ENCODE measurements at places on chromosomes 11 and 22.

- DNase-seq, result peak; percentile 51
Observed at GRCh38 chr11:10405865-10406592, 49.0 kb upstream of the AMPD3 start.

DNA sequence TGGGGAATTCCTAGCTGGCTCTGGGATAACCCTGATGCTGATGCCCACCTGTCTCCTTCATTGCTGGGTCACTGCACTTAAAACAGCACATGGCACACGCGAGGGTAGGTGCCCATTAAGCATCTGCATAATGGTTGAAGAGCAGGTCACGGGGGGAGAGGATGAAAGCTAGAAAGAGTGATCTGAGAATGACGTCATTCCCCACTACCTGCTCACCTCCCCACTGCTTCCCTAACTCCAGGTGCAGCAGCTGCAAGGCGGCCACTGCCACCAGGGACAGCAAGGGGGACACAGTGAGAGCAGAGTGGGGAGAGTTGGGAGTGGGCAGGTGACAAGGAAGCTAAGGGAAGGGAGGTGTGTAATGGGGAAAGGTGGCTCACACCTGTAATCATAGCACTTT, 27.0 kb downstream of the ADA2 start:
- no peak for DNase-seq

GRCh38 chr22:25839755-25840154, 97.8 kb downstream of the MYO18B start:
- DNase-seq, result no peak

DNA sequence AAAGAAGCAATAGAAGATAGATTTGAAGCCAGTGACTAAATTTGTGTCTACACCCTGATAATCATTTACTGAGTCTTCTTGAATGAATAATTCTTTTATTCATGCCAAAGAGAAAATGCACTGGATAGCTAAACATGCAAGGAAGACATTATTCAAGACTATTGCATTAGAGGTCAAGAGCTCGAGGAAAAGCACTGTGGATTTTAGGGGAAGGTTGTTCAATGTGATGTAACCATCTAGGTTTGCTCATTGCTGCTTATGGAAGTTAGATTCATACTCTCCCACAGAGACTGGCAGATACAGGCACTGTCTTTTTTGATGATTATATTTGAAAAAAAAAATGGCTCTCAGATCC, 682.1 kb downstream of the KCNA4 start:
- DNase-seq, result no peak

GRCh38 chr11:63240098-63240497, 3.3 kb downstream of the SLC22A25 start:
- no peak for DNase-seq

DNA sequence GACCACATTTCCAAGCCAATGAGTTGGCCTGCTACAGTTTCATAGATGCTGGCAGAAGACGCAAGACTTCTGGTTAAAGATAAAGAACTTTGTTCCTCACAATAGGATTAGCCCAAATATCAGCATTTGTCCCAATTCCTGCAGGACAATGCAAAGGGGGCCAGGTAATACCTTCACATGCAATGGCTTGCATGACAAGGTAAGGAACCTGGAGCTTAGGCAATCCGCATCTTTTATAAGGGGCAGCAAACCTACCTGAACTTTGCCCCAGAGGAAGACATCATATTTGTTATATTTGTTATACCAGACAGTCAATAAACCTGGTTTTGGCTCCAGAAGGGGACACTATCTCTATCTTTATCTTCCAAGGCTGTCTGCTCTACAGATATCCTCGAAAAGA, 5.3 kb downstream of the P2RY6 start:
- DNase-seq, result no peak

GRCh38 chr11:78731027-78731426, 156.4 kb upstream of the NARS2 start:
- no peak for DNase-seq

DNA sequence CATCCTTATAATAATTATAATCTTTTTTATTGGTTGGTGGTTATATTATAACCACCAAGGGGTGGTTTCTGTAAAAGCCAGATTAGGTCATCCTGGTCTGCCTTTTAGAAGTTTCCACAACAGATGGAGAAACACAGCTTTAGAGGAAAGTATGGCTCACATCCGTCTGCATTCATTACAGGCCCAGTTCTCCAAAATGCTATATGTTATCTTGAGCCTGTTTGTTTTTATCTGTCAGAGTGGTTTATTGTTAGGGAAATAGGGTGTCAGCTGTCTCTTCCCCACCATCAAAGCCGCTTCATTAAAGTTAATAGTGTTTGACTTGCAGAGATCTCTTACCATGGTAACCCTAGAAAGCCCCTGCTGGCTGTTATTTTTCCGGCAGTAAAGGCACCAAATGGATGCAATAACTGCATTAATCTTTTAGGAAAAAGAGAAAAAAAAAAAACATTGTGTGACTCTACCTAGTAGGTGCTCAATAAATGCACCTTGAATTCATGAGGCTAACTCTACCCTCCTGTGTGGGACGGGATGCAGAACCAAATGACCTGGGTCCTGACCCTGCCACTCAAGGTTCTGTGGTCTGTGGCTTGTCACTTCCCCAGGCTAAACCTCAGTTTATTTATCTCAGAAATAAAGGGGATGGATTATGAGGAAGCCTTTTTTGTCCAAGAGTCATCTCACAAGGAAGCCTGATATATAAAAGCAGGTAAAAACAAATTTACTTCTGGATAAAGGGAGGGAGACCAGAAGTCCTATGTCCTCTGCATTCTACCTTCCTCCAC, 118.3 kb downstream of the WT1 start:
- DNase-seq, result no peak

DNA sequence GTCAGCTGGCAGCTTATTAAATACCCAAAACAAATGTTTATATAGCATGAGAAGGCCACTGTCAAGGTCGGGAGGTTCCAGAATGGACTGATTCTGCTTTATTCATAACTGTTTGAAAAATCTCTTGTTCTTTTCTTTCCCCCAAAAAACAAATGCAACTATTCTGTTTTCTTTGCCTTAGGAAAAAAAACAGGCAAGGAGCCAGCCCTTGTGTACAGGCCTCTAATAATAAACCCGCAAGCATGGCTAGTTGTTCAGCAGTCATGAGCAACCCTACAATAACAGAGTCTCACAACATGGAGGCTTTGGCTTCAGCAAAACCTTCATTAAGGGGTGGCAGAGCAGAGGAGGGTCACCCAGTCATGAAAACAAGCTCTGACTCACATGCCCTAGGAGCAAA, 191.7 kb downstream of the KIRREL3 start:
- no peak for DNase-seq

DNA sequence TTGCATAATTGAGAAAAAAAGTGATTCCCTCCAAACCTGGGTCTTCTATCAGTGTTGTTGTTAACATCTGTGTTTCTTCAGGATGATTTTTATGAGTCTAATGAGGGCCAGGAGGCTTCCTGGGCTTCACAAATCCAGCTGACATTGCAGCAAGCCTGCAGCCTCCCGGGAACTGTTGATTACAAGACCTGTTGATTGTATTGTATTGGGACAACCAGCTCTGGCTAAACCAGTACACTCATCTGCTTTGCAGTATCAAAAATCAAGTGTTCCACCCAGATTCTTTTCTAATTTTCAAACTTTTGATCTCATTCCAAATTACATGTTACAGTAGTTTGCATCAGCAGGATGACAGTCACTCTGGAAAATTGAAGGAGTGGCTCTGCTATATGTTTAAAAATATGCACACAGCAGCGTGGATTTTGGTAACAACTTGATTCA, 16.1 kb upstream of the PRSS23 start:
- DNase-seq, result no peak

- no peak for DNase-seq
Observed at GRCh38 chr22:37472418-37473006, 13.7 kb downstream of the MFNG start.

GRCh38 chr11:119885067-119885466, 156.1 kb upstream of the NECTIN1 start:
- no peak for DNase-seq

- no peak for DNase-seq
Observed at GRCh38 chr22:24952837-24953383, 394 bp downstream of the KIAA1671 start.

DNA sequence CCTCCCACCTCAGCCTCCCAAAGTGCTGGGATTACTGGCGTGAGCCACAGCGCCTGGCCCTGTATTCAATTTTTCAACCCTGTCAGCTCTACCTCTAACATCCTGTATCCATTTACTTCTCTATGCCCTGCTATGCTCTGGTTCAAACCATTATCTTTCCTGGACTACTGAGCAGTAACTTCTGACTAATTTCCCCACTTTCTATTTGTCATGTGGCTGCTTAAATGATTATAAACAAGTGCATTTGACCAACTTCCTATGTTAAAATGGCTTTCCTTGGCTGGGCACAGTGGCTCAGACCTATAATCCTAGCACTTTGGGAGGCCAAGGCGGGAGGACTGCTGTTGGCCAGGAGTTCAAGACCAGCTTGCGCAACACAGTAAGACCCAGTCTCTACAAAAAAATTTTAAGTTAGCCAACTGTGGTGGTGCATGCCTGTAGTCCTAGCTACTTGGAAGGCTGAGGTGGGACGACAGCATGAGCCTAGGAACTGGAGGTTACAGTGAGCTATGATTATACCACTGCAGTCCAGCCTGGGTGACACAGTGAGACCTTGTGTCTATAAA, 2.1 kb downstream of the MED19 start:
- DNase-seq, result no peak

DNA sequence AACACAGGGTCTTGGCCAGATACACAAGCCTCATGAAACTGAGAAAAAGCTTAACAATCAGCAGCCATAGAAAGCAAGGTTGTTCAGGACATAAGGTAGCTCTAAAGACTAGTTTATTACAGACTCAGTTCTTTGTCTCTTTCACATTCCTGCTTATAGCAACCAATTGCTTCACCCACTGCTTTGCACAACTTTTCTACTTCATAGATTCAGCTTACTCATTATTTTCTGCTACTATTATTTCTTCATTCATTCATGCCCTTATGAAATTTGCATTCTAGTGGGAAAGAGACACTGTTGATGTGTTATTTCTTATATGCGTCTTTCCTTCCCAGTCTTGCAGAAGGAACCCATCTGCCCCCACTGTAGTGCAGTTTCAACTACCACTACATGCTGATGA, 4.7 kb downstream of the CCDC34 start:
- no peak for DNase-seq

- DNase-seq, result no peak
Observed at GRCh38 chr22:23180301-23180892, at the start of gene BCR. Gene BCR (plus strand): TSS chr22:23180509. CDS start chr22:23180961, 452 bp downstream.

GRCh38 chr11:71977743-71978418, 20.8 kb upstream of the IL18BP start:
- DNase-seq, result peak; percentile 18

GRCh38 chr11:67285541-67286498, 3.3 kb upstream of the ANKRD13D start:
- no peak for DNase-seq

DNA sequence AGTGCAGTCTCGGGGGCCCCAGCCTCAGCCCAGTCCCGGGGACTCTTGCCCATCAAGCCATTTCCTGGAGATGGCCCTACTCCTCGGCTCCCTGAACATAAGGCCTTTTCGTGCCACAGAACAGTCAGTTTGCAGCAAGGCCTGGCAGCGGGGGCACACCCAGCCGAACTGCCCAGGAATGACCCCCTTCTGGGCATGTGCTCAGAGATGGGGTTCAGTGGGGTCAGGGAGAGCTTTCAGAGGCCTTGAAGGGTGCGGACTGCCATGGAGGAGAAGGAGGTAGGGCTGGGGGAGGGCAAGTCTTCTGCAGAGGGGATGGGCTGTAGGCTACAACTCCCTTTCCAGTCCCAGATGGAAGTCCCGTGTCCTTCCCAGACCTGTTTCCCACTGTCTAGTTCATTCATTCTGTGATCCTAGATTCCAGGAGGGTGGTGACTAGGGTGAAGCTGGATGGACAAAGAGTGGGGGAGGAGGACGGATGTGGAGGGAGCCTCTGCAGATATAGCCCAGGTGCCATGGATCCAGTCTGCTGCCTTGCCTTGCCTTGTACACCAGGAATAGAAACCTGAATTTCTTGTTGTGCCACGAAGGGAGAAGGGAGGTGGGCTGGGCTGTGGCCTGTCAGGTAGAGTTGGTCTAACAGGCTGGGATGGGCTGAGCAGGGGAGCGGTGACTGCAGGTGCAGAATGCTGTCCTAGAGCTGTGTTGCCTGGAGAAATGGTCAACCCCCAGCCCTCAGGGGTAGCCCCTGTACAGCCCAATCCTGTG, 14.2 kb upstream of the OMP start:
- no peak for DNase-seq

DNA sequence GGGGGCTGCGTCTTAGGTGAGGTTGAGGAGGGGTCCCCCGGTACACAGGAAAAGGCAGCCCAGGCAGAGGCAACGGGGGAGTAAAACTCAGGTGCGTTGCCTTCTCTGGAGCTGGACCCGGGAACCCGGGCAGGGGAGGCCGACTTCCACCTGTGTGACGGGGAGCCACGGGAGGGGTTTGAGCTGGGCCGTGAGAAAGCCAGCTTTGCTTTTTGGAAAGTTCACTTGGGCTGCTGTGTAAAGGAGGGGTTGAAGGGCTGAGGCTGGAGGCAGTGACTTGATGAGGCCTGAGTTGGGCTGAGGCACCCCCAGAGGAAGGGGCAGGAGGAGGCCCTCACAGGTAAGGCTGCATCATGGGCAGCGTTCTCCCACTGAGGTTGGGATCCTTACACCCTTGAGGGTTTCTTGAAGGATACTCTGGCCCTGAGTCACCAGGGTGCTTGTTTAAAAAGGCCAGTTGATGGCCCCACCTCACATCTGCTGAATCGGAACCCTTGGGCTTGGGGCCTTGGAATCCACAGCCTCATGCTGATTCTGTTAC, 47.2 kb downstream of the CHRDL2 start:
- DNase-seq, result no peak

DNA sequence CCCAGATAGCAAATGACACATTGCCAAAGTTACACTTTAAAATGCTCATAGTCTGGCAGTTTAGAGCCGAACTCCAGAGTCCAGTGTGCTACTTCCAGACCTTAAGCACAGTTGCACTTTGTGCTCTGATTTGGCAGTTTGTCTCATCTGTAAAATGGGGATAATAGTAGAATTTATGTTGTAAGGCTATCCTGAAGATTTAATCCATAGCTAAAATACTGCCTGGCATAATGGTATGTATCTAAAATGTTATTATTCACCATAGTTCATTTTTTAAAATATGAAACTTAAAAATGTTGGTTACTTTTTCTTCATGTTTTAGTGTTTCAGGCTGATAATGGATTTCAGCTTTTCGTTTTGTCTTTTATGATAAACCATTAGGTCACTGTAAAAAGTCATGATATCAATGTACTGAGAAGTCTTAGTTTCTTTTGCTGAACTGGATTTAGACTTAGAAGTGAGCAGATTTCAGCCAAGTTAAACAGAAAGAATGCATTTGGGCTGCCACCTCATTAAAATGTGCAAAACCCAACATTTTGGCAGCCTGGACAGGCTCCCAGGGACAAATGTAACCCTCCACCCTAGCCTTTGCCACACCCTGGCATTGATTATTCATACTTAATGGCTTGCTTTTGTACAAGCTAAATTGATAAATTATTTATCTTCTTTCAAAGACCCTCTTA, 933 bp downstream of the OLFML1 start:
- DNase-seq, result no peak

All from NCI-H1048 (cell line).